ENCODE measurements at places on chromosomes 13 and 19.
A peak's percentile ranks its signal among the peaks of the same experiment; 100 is the strongest.

GRCh38 chr19:38402967-38403674, at the start of gene FAM98C:
Gene FAM98C, plus strand, starts transcription at chr19:38403093. Its CDS starts 61 bp downstream, at chr19:38403154.
- DNase-seq: peak; percentile 78

DNA sequence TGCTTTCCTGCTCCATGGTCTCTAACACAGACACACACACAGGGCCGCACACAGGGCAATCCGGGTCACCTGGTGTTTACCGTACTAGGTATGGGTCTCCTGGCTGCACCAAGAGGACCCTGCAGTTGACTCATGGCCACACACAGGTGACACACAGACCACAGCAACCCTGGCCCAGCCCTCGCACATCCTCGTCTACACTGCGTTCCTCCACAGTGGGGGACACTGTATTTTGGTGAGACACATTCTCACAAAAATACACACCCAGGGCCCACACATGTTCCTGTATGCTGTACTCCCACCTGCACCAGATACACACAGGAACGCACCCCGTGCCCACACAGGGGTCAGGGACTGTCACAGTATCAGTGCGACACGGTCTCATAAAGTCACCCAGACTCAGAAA, 12.8 kb downstream of the PDE4A start:
- no peak for DNase-seq

DNA sequence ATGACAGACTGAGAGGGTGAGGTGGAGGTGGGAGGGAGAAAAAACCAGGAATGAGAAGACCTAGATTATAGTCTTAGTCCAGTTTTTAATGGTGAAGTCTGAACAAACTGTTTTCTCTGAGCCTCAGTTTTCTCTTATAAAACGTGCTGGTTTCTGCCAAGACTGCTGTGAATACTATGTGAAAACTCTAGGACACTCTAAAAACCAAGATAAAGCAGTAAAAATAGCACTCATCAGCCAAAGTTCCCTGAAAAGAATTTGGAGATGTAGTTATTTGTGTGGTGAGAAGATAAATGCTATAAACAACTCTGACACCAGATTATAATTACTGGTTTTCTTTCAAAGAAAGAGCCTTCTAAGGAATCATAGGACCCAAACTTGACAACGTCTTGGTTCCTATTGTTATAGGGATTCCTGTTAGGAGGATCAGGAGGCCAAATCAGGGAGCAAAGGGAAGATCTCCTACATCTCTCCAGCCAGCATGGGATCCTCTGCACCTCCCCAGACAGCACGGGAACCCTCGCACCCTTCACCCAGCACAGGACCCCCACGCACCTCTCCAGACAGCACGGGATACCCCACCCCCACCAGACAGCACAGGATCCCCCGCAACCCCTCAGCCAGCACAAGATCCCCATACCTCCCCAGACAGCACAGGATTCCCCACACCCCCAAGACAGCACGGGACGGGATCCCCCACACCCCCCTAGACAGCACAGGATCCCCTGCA, 130.2 kb downstream of the MIPEP start:
- DNase-seq: no peak

- no peak for DNase-seq
Observed at GRCh38 chr13:20274466-20274865, 42.3 kb upstream of the GJB6 start.

- DNase-seq: peak; percentile 100
Observed at GRCh38 chr13:110396913-110397381, 89.9 kb downstream of the COL4A2 start.

All from AG09309 (cell line).